Stimulated activated CD4-positive, alpha-beta T cell treated with anti-CD3 and anti-CD28 coated beads, Interleukin-4, amount 100 ng/mL, for 4 hours (primary cell): ENCODE measurements at places on chromosomes 5 and 9.

DNA sequence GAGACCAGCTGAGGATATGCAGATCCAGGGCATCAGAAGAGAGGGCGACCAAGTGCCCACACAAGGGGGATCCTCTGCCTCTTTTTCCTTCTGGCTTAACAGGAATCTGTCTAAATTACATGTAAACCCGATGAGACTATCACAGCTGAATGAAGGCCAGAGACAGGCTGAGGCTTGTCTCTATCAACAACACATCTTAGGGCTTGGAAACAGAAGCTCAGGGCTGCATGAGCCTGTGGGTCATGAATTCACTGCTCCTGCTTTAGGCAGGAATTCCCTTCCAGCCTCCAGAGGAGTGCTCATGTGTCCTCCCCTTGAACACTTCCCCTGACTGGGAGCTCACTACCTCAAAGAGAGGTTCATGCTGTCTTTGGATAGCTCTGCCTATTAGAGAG lies 106.1 kb upstream of the PHYKPL start:
- no peak for DNase-seq

DNA sequence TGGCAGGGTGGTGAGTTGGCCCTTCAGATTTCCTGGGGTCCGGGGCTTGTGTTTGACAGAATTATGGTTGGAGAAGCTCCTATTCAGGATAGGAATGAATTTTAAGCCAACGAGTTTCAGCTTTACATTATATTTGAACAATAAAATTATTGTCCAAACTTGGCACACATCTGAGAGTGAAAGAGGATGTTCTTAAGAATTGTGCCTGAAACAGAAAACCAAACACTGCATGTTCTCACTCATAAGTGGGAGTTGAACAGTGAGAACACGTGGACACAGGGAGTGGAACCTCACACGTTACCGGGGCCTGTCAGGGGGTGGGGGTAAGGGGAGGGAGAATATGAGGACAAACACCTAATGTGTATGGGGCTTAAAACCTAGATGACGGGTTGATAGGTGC lies 111.8 kb upstream of the ACTBL2 start:
- no peak for DNase-seq

DNA sequence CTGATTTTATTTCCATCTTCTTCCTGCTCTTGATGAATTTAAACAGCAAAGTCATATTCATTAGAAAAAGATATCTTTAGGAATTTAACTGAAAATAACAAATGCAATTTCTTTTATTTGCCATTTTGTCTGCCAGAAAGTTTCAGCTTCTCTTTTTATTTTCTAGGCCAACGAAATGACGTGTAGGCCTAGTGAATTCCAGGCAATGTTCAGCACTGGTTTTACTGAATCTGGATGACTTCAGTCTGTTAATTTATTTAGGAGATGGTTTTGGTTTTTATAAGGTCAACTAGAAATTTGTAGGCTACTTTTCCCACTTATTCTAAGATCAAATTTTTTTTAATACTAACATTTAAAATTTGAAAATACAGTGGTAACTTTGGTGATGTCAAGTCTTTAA lies 129.1 kb upstream of the VCAN start:
- no peak for DNase-seq

DNA sequence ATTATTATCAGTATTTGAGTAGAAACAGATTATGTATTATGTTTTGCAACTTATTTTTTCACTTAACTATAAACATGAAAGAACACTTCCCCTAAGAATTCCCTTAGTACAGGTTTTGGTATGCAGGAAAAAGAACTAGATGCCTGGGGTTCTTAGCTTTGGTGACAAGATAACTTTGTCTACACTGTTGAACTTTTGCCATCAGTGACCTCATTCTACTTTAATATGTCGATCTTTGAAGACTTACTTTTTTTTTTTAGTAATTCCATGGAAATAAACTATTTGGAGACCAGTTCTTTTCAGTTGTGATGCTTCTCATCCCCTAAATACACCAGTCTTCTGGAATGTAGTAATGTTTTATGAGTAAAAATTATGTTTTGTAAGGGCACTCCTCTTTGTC lies 34.3 kb downstream of the ZNF462 start:
- no peak for DNase-seq

GRCh38 chr9:114370968-114371320 lies 16.8 kb downstream of the AKNA start:
- DNase-seq: no peak

DNA sequence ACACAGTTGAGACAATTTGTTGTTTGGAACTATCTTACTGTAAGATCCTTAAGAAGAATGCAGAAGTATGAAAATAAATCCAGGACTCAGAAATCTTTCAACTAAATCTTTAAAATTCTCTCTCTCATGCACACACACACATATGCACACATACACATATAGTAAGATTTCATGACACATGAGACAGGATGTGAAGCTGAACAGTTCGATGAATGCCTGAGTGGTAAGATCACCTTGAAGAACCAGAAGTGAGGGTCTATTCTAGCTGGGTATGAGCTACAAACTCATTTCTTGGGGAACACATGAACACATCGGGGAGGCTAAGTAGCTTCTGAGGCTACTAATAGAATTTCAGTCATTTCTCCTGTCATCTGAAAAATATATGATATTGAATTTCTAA lies 153.6 kb downstream of the TMC1 start:
- no peak for DNase-seq

- no peak for DNase-seq
Observed at GRCh38 chr9:19074836-19075235, 25.6 kb downstream of the RRAGA start.

DNA sequence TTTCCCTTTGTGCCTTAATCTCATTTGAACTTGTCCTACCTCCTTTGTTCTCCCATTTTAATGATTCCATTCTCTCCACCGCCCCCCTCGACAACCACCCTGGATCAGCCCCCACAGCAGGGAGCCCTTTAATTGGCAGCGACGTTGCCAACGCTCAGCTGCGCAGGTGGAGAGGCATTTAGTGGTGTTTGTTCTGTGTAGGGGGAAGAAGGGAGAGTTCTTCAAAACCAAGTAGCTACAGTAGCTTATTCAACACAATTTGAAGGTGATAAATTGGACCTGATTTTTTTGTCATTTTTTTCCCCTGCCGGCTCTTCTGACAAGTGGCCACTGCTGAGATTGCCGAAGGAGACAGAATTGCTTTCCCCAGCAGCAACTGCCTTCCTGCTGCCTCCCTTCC lies 499.1 kb downstream of the CDK5RAP2 start:
- DNase-seq: no peak

GRCh38 chr5:103254921-103255320 lies 3.6 kb upstream of the MACIR start:
- DNase-seq: no peak

DNA sequence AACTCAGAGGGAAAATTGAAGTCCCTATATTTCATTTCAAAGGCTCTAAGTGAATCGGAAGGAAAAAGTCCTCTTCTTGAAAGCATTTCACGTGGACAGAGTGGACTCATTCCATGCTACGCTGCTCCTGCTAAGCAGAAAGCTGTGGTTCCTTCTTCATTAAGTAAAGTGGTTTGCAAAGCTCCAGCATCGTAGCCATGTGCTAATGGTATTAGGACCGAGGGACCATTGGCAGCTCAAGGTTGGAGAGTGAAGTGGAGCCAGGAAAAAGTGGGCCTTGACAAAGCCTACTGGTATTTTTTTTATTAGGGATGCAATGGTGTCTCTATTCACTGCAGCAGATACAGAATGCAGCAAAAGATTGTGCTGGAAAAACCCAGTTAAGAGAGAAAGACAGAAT lies 16.4 kb upstream of the SEMA4D start:
- no peak for DNase-seq
